Dermis microvascular lymphatic vessel endothelial cell (primary cell): ENCODE measurements at places on chromosomes 4 and X. TPM values are rescaled to one million over a fixed set of nuclear protein-coding genes. Genes with fewer than 3 reads are reported as not detected.

MAGEC2 gene
- not detected in 2 replicates for total RNA-seq

DNA sequence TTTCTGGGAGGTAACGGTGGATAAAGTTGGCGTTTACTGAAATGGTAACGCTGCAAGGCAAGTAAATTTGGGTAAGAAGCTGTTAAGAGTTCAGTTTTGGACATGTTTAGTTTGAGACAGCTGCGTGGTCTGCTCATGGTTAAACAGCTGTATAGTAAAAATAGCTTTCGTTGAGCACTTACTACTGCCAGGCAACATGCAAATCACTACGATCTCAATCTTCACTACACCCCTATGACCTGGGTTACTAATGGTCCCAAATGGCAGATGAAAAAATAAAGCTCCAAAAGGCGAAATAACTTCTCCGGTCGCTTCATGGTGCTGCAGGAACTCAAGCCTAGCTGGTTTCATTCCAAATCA lies 22.2 kb downstream of the FABP2 start:
- no peak for DNase-seq

- no peak for DNase-seq
Observed at GRCh38 chrX:49117581-49117980, 6.0 kb downstream of the GPKOW start.

GRCh38 chrX:132673331-132673730 lies 184.5 kb upstream of the MBNL3 start:
- no peak for DNase-seq

DNA sequence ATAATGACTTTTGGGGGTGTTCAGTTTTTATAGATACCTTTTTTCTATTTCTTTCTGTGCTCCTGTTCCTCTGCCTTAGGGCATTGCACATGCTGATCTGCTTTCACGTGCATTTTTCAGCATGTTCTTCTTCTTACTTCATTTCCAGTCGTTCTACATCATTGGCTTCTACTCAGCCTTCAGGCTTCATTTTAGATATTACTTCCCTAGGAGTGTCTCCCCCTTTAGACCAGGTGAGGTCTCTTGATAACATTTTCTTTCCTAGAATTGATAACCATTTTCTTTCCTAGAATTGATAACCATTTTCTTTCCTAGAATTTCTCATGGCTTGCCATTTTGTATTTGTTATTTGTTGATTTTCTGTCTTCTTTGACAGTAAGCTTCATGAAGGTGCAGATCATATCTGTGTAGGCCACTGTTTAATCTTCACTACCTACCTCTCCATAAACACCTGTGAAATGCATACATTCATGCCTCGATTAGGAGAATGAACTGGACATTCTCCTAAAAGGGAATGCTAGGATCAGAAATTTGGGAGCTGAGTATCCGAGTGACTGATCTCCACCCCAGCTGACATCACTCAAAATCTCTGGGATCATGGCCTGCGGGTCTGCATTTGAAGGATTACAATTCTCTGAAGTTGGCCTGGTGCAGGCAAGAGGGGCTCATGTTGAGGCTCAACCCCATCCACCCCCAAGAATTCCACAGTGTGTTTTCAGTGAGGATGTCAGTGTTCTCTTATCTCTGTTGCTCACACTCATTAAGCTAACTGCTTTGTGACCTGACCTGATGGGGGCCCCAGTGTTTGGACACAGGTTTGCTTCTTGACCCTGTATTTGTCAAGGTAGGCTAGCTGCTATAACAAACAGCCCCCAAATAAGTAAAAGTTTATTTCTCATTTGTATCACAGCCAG lies 45.7 kb downstream of the GYG2 start:
- no peak for DNase-seq
